CD8-positive, alpha-beta T cell (primary cell): ENCODE measurements at places on chromosomes 1 and 21.

- no peak for DNase-seq
Observed at GRCh38 chr1:229363723-229364122, 20.9 kb upstream of the CCSAP start.

DNA sequence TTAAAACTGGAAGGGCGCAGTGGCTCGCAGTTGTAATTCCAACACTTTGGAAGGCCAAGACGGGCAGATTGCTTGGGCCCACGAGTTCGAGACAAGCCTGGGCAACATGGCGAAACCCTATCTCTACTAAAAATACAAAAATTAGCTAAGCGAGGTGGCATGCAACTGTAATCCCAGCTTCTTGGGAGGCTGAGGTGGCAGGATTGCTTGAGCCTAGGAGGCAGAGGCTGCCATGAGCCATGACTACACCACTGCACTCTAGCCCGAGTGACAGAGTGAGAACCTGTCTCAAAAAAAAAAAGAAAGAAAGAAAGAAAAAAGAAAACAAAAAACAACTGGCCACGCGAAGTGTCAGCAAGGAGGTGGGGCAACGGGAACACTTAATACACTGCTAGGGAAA lies 6.3 kb downstream of the UBE2G2 start:
- no peak for DNase-seq

- DNase-seq: no peak
Observed at GRCh38 chr21:41280115-41280919, 36.3 kb upstream of the FAM3B start.

DNA sequence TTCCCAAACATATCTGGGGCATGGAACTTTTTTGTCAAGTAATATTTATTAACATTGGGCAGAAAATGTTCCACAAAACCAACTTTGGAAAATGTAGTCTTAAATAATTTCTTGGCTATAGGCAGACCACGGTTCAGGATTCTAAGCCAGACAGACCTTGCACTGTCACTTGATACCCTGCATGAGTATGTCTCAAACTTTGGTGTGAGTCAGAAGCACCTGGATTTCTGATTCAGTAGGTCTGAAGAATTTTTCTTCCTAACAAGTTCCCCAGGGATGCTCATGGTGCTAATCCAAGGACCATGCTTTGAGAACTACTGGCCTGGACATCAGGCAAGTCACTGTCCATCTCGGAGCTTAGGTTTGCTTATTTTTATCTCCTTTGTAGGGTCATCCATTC lies 562.0 kb downstream of the PLPP3 start:
- DNase-seq: no peak

GRCh38 chr1:159274631-159275030 lies 27.5 kb upstream of the FCER1A start:
- DNase-seq: no peak

- DNase-seq: no peak
Observed at GRCh38 chr1:58870298-58870676, 86.4 kb upstream of the JUN start.

GRCh38 chr1:154342132-154342531 lies 16.8 kb downstream of the ATP8B2 start:
- no peak for DNase-seq

GRCh38 chr1:226679262-226679661 lies 59.8 kb downstream of the ITPKB start:
- DNase-seq: peak; percentile 54

DNA sequence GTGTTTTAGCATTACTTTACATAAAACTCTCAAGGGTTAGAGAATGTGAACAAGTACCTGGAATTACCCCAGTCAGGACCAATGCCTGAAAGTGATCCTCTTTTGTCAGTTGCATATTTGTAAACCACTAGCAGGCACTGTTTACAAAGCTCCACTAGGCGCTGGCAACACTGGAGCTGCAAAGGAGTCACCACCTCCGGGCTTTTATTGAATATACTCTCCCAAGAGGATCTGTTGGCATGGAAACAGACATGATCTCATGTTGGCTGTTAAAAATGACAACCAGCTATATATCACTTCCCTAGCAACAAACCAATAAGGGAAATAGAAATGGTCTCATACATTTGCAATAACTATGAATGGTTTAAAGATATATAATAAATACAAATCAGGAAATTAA lies 116.0 kb downstream of the TTLL7 start:
- DNase-seq: no peak

GRCh38 chr1:205593967-205594366 lies 37.8 kb downstream of the ELK4 start:
- no peak for DNase-seq

DNA sequence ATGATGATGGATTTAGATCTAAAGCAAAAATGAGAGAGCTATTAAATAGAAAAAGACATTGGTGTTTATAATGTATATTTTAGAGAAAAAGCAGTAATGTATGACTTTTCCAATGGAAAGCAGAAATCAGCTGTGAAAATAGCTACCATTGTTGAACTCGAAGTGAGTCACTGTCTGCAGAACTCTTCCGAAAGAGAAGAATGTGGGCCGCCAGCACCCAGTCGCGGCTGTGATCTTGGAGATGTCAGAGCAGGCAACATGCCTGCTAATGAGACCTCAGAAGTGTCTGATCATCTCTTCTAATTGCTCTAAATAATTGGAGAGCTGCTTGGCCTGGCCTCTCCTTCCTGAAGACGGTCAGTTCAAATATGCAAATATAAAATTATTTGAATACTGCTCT lies 333.6 kb upstream of the RUNX1 start:
- DNase-seq: no peak

DNA sequence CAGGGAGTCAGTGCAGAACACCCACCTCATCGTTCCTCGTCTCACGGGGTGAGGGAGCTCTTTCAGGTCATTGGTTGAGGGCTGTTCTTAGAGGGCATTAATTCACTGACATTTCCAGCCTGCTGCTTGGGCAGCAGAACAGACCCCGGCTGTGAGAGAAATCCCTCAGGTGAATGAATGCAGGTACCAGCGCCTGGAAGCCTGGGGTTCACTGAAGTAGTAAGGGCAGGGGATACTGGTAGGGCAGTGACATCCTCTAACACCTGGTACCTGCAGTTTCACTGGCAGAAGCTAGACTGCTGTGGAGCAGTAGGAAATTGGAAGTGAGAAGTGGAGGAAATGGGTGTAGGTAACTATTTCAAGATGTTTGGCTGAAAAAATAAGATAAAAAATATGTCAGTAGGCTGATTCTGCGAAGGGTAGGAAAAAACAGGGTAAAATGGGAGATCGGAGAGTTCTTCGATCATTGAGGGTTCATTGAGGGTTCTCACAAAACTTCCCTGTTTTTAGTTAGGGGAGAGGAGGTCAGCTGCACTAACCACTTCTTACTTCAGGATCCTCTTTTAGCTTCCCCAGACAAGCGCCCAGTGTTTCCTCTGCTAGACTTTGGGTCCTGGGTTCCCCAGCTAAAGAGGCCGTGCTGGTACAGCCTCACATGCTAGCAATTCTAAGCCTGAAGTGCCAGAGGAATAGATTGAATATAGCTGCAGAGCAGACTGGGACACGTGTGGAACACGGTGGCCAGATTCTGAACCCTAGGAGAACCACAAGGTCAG lies 55.2 kb downstream of the RNF220 start:
- no peak for DNase-seq

DNA sequence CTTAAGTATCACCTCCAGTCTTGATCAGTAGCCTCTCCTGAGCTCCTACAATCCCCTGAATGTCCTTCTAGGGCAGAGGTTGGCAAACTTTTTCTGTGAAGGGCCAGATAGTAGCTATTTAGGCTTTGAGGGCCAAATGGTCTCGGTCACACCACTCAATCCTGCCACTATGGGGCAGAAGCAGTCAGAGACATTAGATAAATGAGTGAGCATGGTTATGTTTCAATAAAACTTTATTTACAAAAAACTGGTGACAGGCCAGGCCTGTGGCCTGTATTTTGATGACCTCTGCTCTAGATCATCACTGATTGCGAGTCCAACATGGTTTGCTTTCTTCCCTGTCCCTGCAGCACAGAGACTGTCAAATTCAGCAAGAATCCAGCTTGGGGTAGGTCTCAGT lies 36.3 kb downstream of the LRP8 start:
- DNase-seq: no peak

GRCh38 chr1:37951783-37952624 lies 5.2 kb upstream of the INPP5B start:
- DNase-seq: no peak

GRCh38 chr1:92913093-92913819 lies 48.0 kb downstream of the DIPK1A start:
- no peak for DNase-seq

GRCh38 chr1:156905176-156905575 lies 11.7 kb downstream of the PEAR1 start:
- DNase-seq: no peak

DNA sequence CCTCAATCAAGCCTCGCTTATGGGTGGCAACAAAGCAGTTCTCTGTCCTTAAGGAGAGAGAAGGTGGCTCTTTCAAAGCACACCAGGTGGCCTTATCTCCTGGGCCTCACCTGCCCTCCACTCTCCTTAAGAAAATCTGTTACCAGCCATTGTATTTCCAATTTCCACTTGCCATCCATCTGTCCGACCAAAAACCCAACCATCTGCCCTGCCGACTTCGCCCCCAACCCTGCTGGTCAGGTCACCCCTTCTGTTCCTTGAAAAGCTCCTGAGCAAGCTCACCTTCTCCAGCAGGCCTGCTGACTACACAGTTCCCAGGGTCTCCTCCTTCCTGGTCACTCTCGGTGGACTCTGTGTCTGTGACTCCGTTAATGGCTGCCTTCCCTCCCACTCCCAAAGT lies 619 bp upstream of the IGFN1 start:
- no peak for DNase-seq

GRCh38 chr1:222413991-222414549 lies 133.8 kb downstream of the HHIPL2 start:
- DNase-seq: no peak

DNA sequence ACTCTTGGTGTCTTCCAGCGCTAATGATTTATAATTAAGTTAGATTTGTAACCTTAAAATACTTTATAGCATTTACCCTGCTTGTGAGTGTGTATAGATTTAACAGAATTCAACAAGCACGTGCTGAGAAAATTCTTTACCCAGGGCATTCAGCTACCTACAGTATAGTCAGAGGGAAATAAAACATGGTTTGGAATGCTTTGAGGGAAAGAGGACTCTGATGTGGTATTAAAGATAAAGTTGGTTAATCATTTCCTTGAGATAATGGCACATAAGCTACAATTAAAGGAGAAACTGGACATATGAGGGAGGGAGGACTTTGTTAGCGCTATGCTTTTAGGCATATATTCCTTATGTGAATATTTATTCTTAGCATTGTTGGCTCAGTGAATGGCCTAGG lies 26.4 kb upstream of the IL12RB2 start:
- no peak for DNase-seq

- DNase-seq: no peak
Observed at GRCh38 chr1:181655756-181656155, 172.4 kb downstream of the CACNA1E start.

DNA sequence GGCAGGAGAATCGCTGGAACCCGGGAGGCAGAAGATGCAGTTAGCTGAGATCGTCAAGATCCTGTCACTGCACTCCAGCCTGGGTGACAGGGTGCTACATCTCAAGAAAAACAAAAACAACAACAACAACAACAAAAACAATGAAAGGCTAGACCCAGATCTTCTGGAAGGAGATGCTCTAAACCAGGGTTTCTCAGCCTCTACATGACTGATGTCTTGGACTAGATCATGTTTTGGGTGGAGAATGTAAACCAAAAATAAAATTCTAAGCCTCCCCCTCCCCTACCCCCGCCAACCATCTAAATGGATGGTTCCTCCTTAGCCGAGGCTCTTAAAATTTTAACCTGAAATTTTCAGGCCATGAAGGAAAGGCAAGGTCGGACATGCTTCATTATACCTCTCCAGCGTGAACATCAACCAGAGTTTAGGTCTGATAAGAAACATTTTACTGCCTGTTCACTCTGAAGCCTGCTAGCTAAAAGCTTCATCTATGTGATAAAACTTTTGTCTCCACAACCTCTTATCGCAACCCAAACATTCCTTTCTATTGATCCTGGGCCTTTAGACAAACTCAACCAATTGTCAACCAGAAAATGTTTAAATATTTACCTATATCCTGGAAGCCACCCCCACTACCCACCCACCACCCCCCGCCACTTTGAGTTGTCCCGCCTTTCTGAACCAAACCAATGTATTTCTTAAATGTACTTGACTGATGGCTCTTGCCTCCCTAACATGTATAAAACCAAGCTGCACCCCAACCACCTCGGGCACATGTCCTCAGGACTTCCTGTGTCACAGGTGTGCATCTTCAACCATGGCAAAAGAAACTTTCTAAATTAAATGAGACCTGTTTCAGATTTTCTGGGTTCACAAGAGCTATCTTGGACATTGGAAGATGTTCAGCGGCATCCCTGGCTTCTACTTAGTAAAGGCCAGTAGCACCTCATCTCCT lies 1.9 kb upstream of the CAPN2 start:
- DNase-seq: no peak

DNA sequence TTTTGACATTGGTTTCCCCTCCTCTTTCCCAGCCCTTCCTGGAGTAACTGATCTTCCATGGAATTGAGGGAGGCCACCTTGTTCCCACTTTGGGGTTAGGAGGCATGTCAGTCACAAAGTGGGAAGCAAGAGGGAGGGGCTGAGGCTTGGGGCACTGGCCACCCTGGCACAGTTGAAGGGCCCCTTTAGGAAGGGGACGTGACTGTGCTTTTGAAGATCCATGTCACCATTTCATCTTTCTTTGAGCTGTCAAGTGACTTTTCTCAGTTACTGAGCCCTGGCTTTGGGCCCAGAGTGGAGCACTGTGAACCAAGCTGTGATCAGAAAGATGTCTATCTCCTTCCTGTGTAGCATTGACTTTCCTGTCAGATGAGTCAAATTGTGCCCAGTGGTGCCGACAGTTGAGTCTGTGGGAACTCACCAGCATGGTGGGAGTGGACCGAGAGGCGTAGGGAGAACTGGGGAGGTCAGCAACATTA lies 38.5 kb upstream of the TDRD10 start:
- peak; percentile 39 for DNase-seq

DNA sequence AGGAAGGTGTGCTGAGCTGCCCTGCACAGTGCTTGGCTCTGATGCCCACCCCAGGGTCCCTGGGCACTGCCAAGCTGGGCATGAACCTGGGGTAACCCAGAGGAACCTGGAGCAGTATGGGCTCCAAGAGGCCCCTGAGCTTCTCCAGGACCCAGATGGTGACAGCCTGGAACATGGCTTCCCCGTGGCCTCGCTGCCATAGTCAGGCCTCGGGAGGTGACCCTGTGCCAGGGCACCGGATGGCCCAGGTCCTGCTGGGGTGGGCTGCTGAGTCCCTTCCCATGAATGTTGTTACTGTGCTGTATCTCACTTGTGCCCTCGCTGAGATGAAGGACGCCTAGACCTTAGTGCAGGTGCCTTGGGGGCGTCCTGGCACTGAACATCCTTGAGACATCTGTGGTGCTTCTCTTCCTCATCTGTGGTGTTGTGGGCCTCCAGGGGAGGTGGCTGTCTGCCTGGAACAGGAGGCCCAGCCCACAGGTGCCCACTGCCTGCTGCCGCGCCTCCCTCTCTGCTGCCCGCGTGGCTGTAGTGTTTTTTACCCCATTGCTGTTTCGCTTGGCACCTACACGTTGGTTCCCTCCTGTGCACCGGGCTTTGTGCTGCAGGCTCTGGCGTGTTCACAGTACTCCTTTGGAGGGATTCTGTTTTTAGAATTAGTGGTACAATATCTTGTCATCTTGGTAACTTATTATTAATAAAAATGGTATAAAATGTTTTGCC lies 160.3 kb downstream of the PCBP3 start:
- DNase-seq: no peak

- no peak for DNase-seq
Observed at GRCh38 chr1:168157638-168158037, 20.9 kb upstream of the GPR161 start.

GRCh38 chr1:102776071-102776470 lies 332.3 kb downstream of the COL11A1 start:
- DNase-seq: no peak
